AG10803 (cell line): ENCODE measurements at places on chromosomes 11 and 22.

DNA sequence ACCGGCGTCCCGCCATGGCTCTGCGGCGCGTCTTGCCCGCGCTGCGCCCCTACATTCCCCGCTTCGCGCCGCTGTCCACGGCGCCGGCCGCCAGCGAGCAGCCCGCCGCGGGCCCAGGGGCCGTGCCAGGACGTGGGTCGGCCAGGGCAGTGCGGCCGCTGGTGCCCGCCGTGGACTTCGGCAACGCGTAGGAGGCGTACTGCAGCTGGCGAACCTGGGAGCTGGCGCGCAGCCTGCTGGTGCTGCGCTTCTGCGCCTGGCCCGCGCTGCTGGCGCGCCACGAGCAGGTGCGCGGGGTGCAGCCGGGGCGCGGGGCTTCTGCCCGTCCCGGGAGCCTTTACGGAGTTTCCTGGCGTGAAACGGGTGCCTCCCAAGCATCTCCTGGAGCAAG is 20.1 kb downstream of the DGCR6L start:
- no peak for DNase-seq

DNA sequence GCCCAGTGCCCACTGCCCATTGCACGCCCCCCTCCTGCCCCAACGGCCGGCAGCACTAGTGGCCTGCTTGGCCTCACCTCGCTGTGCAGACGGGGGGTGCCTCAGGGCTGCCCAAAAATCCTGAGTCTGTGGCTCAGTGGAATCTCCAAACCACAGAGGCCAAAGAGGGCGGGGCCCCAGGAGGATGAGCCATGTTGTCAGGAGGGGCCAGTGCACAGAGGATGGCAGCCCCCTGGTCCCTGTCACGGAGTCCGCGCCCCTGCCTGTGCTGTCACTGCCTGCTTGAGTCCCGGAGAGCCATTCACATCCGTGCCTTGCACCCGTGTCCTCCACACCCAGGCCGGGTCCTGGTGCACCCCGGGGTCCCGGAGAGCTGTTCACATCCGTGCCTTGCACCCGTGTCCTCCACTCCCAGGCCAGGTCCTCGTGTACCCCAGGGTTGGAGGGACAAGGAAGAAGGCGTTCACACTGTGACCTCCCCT is 36.4 kb upstream of the MUC5AC start:
- DNase-seq: no peak

- no peak for DNase-seq
Measured at GRCh38 chr11:111860257-111860656, 11.1 kb downstream of the ALG9 start.

- DNase-seq: no peak
Measured at GRCh38 chr11:104547996-104548661, 350.1 kb downstream of the CASP12 start.

DNA sequence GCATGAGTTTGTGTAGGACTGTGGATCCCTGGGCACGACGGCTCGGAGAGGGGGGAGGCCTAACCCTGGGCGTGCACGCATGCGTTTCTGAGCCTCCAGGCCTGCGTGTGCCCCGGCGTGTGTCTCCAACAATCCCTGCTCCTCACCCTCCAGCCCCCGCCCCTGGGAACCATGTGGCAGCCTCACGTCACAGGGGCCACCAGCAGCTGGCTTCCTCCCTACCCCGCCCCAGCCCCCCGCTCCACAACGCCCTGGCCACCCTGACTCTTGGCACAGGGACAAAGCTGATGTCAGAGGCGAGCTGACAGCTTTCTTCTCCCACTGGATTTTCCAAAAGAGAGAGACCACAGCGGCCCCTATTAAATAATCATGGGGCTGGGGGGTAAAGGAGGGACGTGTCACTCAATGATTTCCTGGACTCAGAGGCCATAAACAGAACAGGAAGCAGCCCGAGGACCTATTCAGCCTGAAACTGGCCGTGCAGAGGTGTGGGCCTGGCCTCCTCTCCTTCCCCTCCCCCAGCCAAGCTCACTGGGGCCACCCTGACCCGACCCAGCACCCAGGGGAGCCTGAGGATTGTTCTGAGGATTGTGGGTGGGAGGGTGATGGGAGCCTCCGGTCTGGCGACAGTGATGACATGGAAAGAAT is 6.8 kb upstream of the LIF start:
- no peak for DNase-seq

DNA sequence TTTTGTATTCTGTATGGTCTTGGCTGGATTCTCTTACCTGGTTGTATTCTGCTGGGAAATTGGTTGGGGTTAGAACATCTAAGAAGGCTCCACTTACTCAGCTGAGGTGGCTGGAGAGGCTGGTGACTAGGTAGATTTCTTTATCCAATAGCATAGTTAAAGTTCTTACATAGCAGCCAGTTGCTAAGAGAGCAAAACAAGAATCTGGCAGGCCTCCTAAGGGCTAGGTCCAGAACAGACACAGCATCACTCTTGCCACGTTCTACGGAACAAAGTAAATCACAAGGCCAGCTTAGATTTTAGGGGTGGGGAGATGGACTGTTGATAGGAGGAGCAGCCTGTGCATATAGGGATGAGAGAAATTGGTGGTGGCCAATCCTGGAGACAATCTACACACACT is 141.3 kb upstream of the CCDC90B start:
- no peak for DNase-seq

- no peak for DNase-seq
Measured at GRCh38 chr11:102114032-102114431, 3.8 kb downstream of the YAP1 start.

DNA sequence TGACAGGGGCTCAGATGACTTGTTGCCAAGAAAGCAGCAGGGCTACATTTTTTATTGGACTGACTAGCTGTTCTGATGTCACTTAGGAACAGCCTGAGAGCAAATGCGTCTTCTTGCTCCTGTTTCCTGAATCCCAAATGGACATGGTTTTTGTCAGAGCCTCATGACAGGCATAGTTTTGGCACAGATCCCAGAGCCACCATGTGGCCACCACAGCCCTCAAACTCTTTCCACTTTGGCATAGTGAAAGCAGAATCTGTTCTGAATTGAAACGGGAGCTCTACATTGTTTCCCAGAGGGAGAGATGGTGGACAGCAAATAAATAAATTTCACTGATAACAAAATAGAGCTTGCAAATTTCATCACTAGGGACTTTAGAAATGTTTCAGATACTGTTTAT is 222.2 kb downstream of the C11orf87 start:
- peak; percentile 9 for DNase-seq

- DNase-seq: no peak
Measured at GRCh38 chr11:62788991-62789390, 1.8 kb downstream of the TMEM179B start.

DNA sequence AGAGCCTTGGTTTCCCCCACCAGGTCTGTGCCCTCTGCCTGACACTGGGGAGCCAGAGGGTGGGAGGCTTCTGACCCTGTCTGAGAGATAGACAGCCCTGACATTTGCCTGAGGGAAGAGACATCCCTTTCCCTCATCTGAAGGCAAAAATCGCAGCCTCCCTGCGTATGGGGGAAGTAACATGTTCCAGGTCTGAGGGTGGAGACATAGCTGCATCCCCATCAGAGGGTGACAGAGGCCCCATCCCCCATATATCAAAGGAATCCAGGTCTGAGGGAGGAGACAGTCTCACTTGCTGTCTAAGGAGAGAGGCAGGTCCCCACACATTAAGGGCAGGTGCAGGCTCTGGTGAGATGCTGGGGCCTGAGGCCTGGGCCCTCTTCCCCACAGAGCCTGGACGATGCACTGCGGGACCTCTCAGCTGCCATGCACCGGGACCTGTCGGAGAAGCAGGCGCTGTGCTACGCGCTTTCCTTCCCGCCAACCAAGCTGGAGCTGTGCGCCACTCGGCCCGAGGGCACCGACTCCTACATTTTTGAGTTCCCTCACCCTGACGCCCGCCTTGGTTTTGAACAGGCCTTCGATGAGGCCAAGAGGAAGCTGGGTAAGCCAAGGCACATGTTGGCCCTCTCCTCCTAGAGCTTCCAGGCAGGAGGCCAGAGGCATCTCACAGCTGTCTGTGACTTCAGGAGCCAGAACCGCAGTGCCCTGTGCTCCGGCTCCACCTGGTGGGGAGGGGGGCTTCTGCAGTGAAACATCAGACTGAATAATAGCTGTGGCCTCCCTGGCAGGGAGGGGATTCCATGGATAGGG is 16.1 kb upstream of the RELT start:
- peak; percentile 45 for DNase-seq

- no peak for DNase-seq
Measured at GRCh38 chr11:9590717-9591116, 17.2 kb downstream of the WEE1 start.

GRCh38 chr11:19953909-19954308 is 206.4 kb downstream of the DBX1 start:
- DNase-seq: peak; percentile 84

GRCh38 chr22:29606320-29606719 is 2.9 kb downstream of the NF2 start:
- DNase-seq: no peak

DNA sequence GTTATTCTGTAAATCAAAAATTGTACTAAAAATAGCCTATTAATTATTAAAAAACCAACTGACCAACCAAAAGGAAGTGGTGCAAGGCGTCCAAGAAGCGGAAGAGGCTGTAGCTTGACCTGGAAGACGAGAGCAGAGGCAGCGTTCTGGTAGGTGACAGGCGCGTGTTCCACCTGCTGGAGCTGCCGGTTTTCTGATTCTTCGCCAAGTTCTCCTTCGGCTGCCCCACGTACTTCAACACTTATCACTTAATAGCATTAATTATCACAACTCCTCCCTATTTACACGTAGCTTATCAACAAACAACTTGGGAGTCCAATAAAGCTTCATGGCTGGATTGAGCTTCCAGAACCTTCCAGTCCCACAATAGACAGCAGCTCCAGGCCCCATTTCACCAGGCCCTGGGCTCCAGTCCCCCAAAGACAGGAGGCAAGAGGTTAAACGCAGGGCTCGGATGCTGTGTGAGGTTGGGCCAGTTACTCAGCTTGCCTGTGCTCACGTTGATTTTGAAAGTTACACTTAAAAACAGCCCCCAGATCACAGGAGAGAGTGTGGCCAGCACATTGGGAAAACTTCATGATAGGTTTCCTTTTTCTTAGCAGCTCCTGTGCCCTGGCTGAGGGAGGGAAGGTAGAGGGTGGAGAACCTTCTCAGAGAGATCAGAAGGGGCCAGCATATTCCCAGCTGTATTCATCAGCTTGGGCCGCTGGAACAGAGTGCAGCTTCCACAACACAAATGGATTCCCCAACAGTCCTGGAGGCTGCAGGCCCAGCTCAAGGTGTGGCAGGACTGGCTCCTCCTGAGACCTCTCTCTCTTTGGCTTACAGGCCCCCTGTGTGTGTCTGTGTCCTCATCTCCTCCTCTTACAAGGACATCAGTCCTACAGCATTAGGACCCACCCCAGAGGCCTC is 54.2 kb upstream of the FGF3 start:
- DNase-seq: no peak

- DNase-seq: peak; percentile 41
Measured at GRCh38 chr11:72848846-72849466, 34.7 kb downstream of the ATG16L2 start.

DNA sequence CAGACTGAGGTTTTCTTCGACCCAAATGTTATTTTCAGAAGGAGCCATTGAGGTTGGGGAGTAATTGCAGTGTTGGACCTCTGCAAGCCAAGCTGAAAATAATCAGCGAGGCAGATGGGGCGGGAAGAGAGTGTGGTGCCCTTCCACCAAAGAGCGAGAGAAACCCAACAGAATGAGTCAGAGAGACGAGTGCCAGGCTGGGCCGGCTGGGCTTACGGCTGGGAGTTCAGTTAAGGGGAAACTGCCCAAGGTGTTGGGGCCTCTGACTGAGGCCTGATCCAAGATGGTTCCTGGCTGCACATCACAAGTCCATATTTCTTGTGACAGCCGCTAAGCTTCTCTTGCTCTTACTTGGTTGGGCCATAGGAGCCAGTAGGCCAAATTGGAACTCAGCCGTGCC is 30.4 kb upstream of the CREB3L1 start:
- DNase-seq: peak; percentile 83

- no peak for DNase-seq
Measured at GRCh38 chr11:78829146-78829545, 254.5 kb upstream of the NARS2 start.

DNA sequence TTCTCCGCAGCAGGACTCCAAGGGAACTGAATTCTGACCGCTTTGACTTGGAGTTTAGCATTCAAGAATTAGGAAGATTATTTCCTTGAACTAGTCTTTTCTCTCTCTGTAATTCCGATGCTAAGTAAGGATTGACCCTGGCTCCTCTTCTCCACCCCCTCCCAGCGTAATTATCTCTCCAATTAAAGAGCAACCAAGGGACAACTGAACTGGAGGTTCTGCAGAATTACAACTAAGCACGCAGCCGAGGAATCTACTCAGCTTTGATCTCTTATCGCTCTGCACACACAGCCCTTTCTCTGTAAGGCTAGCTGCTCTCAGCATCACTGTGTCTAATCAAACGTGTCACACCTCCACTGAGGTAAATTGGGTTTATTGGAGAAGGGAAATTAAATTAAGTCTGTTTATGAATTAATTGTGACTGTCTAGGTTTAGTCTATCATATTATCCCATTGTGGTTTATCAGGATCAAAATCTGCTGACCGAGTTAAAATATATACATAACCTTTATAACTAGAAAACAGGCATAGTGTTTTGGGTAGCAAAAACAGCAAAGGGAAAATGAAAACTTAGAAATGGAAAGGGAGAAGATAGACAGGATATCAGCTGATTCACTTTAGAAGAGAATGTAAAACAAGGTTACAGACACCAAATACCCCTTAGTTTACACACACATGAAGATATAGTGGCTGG is 241.3 kb upstream of the LARGE1 start:
- DNase-seq: no peak
